Activated CD8-positive, alpha-beta T cell treated with anti-CD3 and anti-CD28 coated beads for 36 hours (primary cell): ENCODE measurements at places on chromosomes 13 and 19. TPM values are rescaled to one million over a fixed set of nuclear protein-coding genes. Genes with fewer than 3 reads are reported as not detected.

DNA sequence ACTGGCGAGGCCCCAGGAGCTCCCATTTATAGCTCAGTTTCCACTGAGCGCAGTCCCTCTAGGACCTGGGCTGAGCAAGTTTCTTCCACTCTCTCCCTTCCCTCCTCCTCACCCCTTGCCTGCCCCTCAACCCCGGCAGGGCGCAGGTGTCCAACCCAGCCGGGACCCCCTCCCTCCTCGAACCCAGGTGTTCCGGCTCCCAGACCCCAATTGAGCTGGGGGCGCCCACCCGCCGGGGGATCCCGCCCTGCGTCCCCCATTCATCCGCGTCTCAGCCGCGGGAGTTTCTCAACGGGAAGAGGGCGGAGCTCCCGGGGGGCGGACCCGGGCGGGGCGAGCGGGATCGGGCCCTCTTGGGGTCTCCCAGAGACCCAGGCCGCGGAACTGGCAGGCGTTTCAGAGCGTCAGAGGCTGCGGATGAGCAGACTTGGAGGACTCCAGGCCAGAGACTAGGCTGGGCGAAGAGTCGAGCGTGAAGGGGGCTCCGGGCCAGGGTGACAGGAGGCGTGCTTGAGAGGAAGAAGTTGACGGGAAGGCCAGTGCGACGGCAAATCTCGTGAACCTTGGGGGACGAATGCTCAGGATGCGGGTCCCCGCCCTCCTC lies at the start of gene KIRREL2:
KIRREL2 (plus strand) TSS at position 366 of the 604 bp plus-strand sequence; CDS start at position 575, 209 bp downstream.
- H3K27ac ChIP-seq = no peak within 1 kb of the TSS
- no peaks in the 10 kb centered on the region for H3K36me3 ChIP-seq

GDF15 gene
- not detected for total RNA-seq

- H3K36me3 ChIP-seq = peaks cover 5% of the 10 kb centered on the region
- no peak overlapping the region for H3K4me3 ChIP-seq
- H3K27ac ChIP-seq = no peak overlapping the region
These were observed 1342.7 kb downstream of the UQCRFS1 start for GRCh38 chr19:27870293-27870692.

ZNF317 gene
- total RNA-seq = 41.4 TPM

DNA sequence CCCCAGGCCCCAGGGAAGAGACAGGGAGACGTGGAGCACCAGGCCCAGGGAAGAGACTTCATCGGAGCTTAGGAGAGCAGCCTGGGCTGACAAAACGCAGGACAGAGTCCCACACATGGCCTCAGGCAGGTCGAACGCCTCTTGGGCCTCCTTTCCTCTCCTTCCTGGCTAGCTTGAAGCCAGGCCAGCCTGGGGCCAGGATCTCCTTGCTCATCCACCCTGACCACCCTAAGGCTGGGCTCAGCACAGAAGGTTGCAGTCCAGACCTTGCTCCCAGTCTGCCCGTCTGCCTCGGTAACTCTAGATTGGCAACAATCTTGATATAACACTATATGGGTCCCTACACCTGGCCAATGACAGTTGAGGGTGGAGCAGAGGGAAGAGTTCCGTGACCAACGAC lies 10.1 kb downstream of the PPP6R1 start:
- H3K36me3 ChIP-seq = peaks cover 40% of the 10 kb centered on the region
- H3K27me3 ChIP-seq = no peaks in the 10 kb centered on the region
- peak overlapping the region; percentile 59 for H3K27ac ChIP-seq
- peaks cover 42% of the 10 kb centered on the region for H3K4me1 ChIP-seq

DNA sequence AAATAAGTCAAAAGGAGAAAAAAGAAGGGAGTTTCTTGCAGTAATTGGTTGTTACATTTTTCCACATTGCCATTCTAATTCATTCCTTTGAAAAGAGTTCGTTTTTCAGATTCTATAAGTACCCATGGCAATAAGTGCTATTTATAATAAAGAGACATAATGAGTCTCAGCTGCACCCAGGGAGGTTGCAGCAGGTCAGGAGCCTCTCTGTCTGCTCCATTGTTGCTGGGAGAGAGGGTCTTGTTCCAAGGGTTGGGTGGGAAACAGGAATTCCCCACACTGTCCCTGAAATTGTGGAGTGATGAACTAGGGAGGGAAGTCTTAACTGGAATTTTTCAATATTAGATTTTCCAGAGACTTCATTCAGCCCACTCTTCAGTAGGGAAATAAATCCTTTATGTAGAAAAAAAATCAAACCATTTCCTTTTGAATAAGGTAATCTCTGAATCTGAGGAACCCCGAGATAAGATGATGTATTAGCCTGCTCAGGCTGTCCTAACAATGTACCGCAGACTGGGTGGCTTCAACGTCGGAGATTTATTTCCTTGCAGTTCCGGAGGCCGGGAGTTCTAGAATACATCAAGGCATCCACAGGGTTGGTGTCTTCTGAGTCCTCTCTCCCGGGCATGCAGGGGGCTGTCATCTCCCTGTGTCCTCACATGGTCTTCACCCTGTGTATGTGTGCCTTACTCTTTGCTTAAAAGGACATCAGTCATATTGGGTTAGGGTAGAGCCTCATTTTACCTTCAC lies 342.7 kb upstream of the TMTC4 start:
- H3K27me3 ChIP-seq = peaks cover 17% of the 10 kb centered on the region
- H3K36me3 ChIP-seq = no peaks in the 10 kb centered on the region
- no peak overlapping the region for H3K27ac ChIP-seq
- H3K4me1 ChIP-seq = no peaks in the 10 kb centered on the region
- no peak overlapping the region for H3K4me3 ChIP-seq

SYDE1 gene
- total RNA-seq = 1.1 TPM

- H3K27ac ChIP-seq = no peak overlapping the region
- H3K4me1 ChIP-seq = no peaks in the 10 kb centered on the region
- no peak overlapping the region for H3K4me3 ChIP-seq
- H3K27me3 ChIP-seq = peaks cover 3% of the 10 kb centered on the region
- DNase-seq = no peak
These were observed 146.5 kb upstream of the SOX1 start for GRCh38 chr13:111920306-111920931.

DNA sequence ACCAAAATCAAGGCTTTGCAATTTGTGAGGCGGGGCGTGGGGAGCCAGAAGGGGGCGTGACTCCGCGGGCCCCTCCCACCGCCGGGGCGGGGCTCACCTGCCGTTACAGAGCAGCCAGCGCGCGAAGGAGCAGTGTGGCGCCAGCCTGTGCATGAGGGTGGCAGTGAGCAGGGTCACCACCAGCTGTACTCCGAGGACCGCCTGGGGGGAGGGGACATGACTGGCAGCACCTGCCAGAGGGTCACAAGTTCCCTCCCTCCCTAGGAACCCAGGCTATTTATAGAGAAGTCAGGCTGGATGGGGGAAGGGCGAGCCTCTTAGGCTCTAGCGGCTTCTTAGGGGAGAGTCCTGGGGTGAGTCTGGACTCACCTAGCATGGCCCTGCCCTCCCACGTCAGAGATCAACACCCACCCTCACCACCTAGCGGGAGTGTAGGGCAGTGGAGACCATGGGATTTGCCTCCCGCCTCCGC lies 3.6 kb downstream of the TMEM161A start:
- no peaks in the 10 kb centered on the region for H3K27me3 ChIP-seq
- H3K27ac ChIP-seq = no peak overlapping the region
- H3K36me3 ChIP-seq = peaks cover 30% of the 10 kb centered on the region
- peak; percentile 60 for DNase-seq
- H3K4me3 ChIP-seq = no peak overlapping the region
- H3K4me1 ChIP-seq = peaks cover 29% of the 10 kb centered on the region

DNA sequence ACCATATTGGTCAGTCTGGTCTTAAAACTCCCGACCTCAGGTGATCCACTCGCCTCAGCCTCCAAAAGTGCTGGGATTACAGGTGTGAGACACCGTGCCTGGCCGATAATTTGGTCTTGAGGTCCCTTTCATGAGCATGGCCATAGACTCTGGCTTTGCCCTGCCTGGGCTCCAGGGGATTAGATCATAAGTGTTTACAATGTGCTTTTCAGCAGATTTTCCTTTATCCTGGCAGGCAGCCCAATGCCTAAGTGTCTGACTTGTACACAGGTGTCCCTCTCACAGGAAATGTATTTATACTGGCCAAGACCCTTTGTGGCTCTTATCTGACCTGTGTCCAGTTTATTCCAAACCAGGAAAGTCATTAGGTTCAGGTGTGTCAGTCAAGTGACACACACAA lies 15.9 kb downstream of the BCAM start:
- no peak overlapping the region for H3K27ac ChIP-seq
- H3K27me3 ChIP-seq = peaks cover 1% of the 10 kb centered on the region
- DNase-seq = no peak
- H3K4me1 ChIP-seq = no peaks in the 10 kb centered on the region

ADGRE2 gene
- total RNA-seq = 0.83 TPM

DNA sequence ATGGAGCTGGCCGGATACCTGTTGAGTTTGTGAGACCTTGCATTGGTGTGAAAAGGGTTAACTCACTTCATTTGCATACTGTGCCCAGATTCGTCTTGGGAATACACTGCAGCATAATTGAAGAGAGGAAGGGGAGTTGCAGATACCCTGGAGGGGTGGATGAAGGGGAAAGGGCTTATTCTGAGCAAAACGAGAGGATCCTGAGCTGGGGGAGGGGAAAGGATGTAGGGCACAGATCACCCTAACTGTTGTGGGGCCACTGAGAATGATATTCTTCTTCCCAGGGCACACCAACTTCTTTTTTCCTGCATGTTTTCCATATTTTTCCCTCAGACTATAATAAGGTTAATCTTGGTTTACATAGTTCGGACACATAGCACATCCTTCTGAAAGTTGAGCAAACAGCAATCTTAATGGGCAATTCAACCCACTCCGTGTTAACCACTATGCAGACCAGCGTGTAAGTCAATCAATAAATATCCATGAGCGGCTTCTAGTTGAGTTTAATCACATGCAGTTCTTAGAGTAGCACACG lies 11.7 kb upstream of the PTPRS start:
- H3K27me3 ChIP-seq = peaks cover 13% of the 10 kb centered on the region
- H3K4me1 ChIP-seq = no peaks in the 10 kb centered on the region
- no peak overlapping the region for H3K4me3 ChIP-seq
- H3K27ac ChIP-seq = no peak overlapping the region
- DNase-seq = no peak
- H3K36me3 ChIP-seq = no peaks in the 10 kb centered on the region

DNA sequence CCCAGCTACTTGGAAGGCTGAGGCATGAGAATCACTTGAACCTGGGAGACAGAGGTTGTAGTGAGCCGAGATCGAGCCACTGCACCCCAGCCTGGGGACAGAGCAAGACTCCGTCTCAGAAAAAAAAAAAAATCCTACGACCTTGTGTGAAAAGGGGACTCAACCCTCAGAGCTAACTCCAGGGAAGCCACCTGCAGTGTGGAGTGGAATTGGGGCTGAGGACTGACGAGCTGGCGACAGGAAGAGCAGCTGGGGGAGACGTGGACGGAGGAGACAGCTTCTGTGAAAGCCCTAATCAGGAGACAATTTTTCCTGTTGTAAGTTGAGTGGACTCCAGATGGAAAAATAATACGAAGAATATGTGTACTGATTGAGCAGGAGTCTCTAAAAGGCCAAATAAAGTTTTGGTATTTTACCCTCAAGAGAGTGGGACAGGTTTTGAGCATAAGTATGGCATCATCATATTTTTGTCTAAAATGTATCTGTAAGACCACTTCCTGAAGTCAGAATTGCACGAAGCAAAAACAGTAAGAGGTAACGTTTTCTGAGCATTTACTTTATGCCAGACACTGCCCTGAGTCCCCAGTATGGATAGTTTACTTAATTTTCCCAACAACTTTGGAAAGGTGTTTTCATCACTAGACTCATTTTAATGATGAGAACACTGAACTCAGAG lies 12.0 kb upstream of the LAIR1 start:
- DNase-seq = no peak
- H3K27me3 ChIP-seq = peaks cover 9% of the 10 kb centered on the region
- H3K27ac ChIP-seq = no peak overlapping the region
- no peaks in the 10 kb centered on the region for H3K36me3 ChIP-seq
- H3K4me1 ChIP-seq = peaks cover 62% of the 10 kb centered on the region

DNA sequence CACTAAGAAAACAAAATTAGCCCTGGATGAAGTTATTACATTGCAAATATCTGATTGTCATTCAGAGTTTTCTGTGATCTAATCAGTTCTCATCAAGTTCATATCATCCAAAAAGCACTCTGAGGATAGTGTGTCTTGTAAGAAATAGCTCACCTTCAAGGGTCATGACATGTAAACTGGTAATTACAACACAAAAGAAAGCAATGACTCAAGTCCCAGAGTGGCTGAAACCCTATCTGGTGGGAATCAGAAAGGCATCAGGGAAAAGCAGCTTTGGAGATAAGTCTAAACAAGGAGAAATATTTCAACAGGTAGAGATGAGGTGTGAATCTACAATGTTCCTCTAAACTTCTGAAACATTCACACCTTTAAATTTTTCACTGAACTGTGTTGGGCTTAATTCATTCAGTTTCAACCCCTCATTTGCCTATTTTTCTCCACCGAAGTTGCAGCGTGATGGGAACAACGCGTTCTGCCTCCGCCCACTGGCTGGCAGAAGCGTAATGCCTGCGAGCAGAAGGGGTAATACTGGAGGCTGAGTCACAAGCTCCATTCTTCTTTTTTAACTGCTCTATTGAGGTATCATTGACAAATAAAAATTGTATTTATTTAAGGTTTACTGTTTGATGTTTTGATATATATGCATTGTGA lies 155.2 kb upstream of the IPO5 start:
- H3K27me3 ChIP-seq = peaks cover 11% of the 10 kb centered on the region
- no peaks in the 10 kb centered on the region for H3K36me3 ChIP-seq
- H3K4me3 ChIP-seq = no peak overlapping the region
- DNase-seq = no peak
- H3K27ac ChIP-seq = no peak overlapping the region
- no peaks in the 10 kb centered on the region for H3K4me1 ChIP-seq

GRCh38 chr19:3575260-3575741 lies 2.6 kb downstream of the HMG20B start:
- no peaks in the 10 kb centered on the region for H3K27me3 ChIP-seq
- peaks cover 13% of the 10 kb centered on the region for H3K36me3 ChIP-seq
- peak; percentile 51 for DNase-seq
- no peak overlapping the region for H3K27ac ChIP-seq

- no peak for DNase-seq
- H3K4me3 ChIP-seq = no peak overlapping the region
- no peak overlapping the region for H3K27ac ChIP-seq
These were observed 72.8 kb downstream of the ATP7B start for GRCh38 chr13:51938454-51938853.

- no peak overlapping the region for H3K27ac ChIP-seq
- DNase-seq = no peak
- H3K4me3 ChIP-seq = no peak overlapping the region
- H3K4me1 ChIP-seq = peaks cover 8% of the 10 kb centered on the region
- H3K27me3 ChIP-seq = no peaks in the 10 kb centered on the region
- H3K36me3 ChIP-seq = no peaks in the 10 kb centered on the region
These were observed 129.1 kb downstream of the FOXO1 start for GRCh38 chr13:40537146-40537895.
